Heart left ventricle (tissue), 16 donors: ENCODE measurements at places on chromosomes 5 and 9. TPM values are rescaled to one million over a fixed set of nuclear protein-coding genes. Genes with fewer than 3 reads are reported as not detected.

DNA sequence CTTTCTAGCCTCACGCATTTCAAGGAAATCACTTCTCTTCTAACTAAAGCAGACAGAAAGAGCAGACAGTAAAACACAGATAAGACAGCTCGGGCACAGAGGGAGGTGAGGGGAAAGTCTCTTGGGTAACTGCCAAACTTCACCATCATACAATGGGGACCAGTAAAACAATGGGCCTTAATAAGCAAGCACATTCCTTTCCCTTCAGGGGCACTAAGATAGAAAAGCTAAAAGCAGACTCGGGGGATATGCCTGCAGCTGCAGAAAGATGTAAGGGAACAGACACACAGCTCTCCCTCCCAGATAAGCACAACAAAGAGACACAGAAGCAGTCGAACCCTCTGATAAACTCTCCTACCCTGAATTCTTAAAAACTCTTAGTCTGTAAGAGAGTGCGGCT is 15.6 kb upstream of the CKS2 start:
- H3K4me1 ChIP-seq, result no peaks in the 10 kb centered on the region
- H3K27ac ChIP-seq, result no peak overlapping the region
- H3K4me3 ChIP-seq, result no peak overlapping the region
- no peaks in the 10 kb centered on the region for H3K27me3 ChIP-seq
- no peaks in the 10 kb centered on the region for H3K36me3 ChIP-seq

DNA sequence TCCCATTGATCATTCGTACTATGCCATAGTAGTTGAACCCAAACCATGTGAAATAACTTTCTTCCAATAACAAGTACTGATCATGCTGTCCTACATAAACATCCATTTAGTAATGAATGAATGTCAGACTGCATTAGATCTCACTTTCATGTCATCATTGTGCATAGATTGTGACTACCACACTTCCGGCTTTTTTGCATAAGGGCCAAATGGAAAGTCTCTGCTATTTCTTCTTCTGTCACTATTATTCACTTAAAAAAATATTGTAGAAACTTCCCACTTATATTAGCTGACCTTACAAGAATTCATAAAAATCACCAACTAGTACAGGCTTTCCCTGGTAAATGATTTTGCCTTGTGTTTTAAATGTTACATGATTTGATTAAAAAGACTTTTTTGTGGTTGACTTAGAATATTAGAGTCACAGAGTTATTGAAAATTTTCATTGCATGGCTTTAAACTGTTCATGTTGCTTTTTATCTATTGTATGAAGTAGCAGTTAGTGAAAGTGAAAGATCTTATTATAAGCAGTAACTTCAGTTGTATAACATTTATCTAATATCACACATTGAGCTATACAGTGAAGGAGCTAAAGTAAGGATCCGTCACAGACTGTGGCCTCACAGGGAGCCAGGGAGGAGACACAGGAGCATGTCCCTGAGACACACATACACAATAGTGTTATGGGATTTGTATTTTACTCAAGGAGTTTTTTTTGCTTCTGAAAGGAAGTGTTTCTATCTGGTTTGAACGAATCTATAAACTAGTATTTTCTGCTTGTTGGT is 33.9 kb downstream of the LMNB1 start:
- H3K36me3 ChIP-seq, result no peaks in the 10 kb centered on the region
- H3K27me3 ChIP-seq, result no peaks in the 10 kb centered on the region
- H3K27ac ChIP-seq, result no peak overlapping the region

Gene FAM78A
- total RNA-seq, result 29.6 TPM

GRCh38 chr5:142506046-142506445 is 179.8 kb downstream of the FGF1 start:
- H3K36me3 ChIP-seq, result no peaks in the 10 kb centered on the region
- DNase-seq, result no peak
- H3K27ac ChIP-seq, result no peak overlapping the region
- peaks cover 10% of the 10 kb centered on the region for H3K4me1 ChIP-seq

DNA sequence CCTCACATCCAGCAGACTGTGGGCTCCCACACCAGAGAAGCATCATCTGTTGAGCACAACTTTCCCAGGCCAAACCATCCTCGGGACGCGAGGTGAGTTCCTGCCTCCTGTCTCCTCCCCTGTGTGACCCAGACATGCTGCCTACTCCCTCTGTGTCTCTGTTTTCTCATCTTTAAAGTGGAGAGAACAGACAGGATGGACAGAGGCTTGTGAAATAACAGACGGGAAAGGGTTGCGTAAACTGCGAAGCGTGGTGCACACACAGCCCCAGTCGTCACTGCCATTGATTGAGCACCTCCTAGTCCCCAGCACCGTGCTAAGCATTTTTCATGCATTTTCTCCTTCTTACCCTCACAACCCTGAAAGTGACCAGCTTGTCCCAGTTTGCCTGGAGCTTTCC is 52.1 kb upstream of the LMX1B start:
- H3K4me3 ChIP-seq, result no peak overlapping the region
- H3K36me3 ChIP-seq, result no peaks in the 10 kb centered on the region
- no peaks in the 10 kb centered on the region for H3K4me1 ChIP-seq
- peaks cover 16% of the 10 kb centered on the region for H3K27me3 ChIP-seq

Gene NME5
- 3.9 TPM for total RNA-seq

Gene MIER3
- 15.5 TPM for total RNA-seq

DNA sequence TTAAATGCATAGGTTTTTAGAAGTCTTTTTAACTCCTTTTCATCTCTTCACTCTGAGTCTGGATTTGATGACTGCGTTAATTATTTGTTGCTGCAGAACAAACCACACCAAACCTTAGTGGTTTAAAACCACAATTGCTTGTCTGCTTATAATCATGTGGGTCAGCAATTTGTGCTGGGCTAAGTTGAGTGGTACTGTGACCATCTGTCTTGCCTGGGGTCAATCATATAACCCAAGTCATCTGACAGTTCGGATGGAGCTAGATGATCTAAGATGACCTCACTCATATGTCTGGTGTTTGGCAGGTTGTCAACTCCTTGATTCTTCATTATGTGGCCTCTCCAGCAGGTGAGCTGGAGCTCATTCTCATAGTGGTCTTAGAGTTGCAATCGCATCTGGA is 219.1 kb upstream of the ELAVL2 start:
- no peaks in the 10 kb centered on the region for H3K27me3 ChIP-seq
- no peak for DNase-seq
- no peaks in the 10 kb centered on the region for H3K4me1 ChIP-seq
- H3K27ac ChIP-seq, result no peak overlapping the region

DNA sequence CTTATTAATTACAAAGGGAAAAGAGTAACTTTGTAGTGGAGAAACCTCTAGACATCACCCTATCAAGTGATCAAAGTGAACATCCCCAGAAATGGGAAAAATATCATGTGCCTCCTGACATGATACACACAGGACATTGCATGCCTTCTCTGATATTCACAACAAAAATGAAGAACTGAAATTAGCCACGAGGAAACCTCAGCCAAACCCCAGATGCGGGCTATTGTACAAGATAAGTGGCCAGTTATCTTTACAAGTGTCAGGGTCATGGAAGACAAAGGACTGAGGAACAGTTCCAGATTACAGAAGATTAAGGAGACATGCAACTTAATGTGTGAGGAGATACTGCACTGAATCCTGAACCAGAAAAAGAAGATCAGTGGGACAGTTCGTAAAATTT is 23.8 kb upstream of the NPM1 start:
- no peaks in the 10 kb centered on the region for H3K36me3 ChIP-seq
- no peak overlapping the region for H3K4me3 ChIP-seq

GRCh38 chr5:137254119-137255090 is 244.7 kb downstream of the SPOCK1 start:
- H3K4me1 ChIP-seq, result no peaks in the 10 kb centered on the region
- H3K4me3 ChIP-seq, result no peak overlapping the region
- no peak for DNase-seq
- no peaks in the 10 kb centered on the region for H3K36me3 ChIP-seq

Gene FAM81B
- total RNA-seq, result 2.3 TPM

GRCh38 chr9:127128341-127129072 is 6.1 kb upstream of the ANGPTL2 start:
- peaks cover 54% of the 10 kb centered on the region for H3K4me1 ChIP-seq
- peak overlapping the region; percentile 57 for H3K27ac ChIP-seq
- H3K4me3 ChIP-seq, result no peak overlapping the region
- no peaks in the 10 kb centered on the region for H3K27me3 ChIP-seq
- peak; percentile 66 for DNase-seq

GRCh38 chr9:68552700-68553476 is 12.2 kb upstream of the TMEM252 start:
- DNase-seq, result no peak
- H3K36me3 ChIP-seq, result no peaks in the 10 kb centered on the region
- H3K4me1 ChIP-seq, result no peaks in the 10 kb centered on the region
- no peaks in the 10 kb centered on the region for H3K27me3 ChIP-seq

DNA sequence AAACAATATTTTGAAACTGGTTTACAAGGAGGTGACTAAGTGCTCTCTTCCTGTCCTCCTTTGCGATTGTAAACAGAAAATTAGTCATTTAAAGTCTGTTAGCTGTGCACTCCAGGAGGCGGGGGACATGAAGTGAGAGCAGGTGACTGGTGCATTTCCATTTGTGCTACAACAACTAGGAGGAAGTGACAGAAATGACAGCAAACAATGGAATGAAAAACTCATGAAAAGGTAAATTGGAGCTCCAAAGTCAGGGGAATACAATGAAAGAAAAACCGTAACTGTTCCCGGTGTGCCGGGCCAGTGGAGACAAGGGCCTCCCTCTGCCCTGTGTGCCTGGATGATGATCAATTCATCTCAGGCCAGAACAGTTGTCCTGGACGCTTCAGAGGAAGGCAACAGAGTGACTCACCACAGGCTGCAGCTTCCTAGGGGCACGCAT is 439.9 kb downstream of the GADD45G start:
- H3K36me3 ChIP-seq, result no peaks in the 10 kb centered on the region
- no peaks in the 10 kb centered on the region for H3K27me3 ChIP-seq
- no peak for DNase-seq
- H3K4me1 ChIP-seq, result no peaks in the 10 kb centered on the region
- H3K4me3 ChIP-seq, result no peak overlapping the region
